DMS 273 treated with DMSO at 0.1 percent for 48 hours (cell line): ENCODE measurements at places on chromosomes 4 and X.

DNA sequence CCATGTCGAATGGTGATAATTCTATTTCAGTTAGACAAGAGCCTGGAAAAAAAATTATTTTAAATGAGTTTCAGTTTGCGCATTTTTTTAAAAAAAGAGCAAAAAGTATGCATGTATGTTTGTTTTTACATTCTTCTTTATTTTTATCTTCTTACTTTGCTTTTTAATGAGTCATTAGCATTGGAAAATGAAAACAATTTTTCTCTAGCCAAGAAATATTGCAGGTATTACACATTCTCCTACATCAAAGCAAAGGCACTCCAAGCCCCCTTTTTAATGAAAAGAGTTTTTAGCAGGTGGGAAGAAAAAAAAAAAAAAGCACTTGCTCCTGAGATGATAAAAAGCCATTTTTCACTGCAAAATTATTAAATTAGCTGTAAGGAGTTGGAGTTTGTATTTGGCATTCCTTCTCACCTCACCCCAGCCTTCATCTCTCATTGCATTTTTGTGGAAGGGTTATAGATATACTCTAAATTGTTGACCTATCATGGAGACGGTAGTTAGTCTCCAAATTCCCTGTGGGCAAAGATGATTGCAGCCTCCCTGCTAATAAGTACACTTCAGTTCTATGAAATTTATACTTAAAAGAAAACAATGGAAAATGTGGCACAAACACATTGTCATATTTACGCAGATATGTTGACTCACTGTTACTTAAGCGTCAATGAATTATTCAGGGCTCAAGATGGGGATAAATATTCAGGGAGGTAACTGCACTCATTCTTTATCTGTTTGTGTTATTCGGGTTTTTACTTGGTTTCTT, 43.8 kb downstream of the PALLD start:
- DNase-seq = no peak

GRCh38 chr4:148353571-148353970, 88.6 kb downstream of the NR3C2 start:
- DNase-seq = no peak

DNA sequence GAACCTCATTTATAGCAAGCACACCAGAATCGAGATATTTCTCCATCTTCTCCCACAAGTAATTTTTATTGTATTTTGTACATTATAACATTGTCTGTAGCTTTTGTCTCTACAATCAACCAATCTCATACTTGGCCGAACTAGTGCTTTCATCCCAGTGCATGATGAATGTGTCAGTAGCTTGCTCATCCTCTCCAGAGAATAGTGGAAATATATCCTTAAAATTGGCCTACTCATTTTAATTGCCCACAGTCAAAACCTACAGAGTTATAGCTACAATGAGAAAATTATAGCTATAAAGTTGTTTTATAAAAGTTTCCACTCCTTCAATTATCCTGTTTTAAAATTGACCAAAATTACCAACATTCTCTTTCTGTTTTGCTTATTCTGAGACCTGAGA, 103.8 kb downstream of the MAPK10 start:
- no peak for DNase-seq

GRCh38 chr4:75099321-75099720, 166.4 kb downstream of the PARM1 start:
- no peak for DNase-seq

DNA sequence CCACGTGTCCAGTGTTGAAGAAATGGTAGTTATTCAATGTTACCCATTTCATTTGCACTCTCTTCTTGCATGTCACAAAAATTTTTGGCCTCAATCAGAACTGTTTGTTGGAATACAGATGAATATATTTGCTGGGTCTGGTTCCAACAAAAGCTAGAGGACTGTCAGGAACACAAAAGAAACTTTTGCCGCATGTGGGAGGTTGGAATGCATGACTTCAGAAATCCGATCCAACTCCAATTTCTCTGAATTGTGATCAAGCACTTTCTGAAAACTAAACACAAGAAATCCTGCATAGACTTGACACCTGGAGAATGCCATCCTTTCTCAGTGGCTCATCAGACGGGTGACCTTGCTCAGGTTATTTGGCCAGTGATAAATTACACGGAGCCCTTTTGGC, 15.4 kb downstream of the SETD7 start:
- DNase-seq = no peak

GRCh38 chrX:136497556-136498052, at the start of gene HTATSF1:
TSS of gene HTATSF1 (plus strand) at chrX:136497592. CDS start at chrX:136497685, 93 bp downstream.
- DNase-seq = no peak

GRCh38 chrX:125089761-125090445, 229.8 kb upstream of the TEX13C start:
- no peak for DNase-seq

GRCh38 chrX:107107459-107107858, 11.2 kb downstream of the RBM41 start:
- no peak for DNase-seq

GRCh38 chr4:153008578-153009199, 72.6 kb downstream of the FHDC1 start:
- DNase-seq = no peak

- DNase-seq = no peak
Observed at GRCh38 chr4:9845791-9846493, 64.5 kb downstream of the DRD5 start.

GRCh38 chrX:129609395-129609794, 45.4 kb downstream of the APLN start:
- no peak for DNase-seq

GRCh38 chr4:69936566-69936965, 5.7 kb downstream of the CSN1S1 start:
- DNase-seq = no peak

GRCh38 chr4:62835631-62836030, 1573.6 kb downstream of the TECRL start:
- DNase-seq = no peak

DNA sequence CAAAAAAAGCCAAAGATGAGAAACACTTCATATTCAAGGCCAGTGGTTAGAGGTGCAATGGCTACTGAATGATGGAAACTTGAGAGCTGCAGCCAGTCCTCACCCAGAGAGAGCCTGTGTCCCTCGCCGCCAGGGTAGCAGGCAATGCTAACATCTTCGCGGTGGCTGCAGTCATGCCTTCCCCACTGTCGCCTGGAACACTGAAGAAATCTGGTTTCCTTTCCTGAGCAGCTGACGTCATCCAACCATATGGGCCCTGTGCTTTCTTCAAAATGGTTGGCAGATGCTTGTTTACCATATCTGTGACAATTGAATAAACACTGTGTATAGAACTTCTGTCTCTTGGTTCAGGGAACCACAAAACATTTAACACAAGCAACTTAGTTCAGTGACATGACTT, 39.7 kb downstream of the PRSS12 start:
- DNase-seq = peak; percentile 11

DNA sequence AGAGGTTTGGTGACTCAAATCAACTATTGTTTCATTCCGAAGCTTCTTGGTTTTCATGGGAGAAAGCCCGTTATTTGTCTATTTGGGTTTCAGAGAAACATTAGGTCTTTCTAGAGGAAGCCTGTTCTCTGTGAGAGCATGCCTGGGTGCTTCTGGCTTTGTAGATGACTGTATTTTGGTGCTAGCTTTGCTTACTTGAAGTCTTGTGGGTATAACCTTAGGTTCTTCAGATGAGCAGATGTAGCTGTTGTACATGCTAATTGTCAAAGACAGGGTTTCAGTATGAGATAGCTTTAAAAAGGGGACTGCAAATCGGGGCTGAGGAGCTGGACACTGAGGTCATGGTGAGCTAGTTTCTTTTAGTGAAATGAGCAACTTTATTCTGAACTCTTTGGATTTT, 7.9 kb upstream of the STOX2 start:
- DNase-seq = no peak

DNA sequence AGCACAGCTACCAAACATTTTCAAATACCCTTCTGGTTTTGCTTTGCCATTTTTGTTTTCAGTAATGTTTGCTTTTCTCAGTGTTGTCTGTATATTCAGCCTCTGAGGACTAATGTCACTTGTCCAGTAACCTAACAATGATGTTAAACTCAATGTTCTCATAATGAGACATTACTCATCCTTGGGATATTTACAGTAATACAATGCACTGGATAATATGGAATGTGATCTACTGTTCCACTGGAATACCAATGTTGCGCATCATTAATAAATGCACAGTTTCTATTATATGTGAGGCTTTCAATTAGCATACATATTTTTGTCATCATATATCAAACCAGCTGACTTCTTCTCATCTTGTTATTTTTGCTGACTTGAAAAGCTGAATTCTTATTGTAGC, 259.1 kb downstream of the SH2D1A start:
- DNase-seq = no peak

GRCh38 chr4:131488772-131489171, 1660.3 kb upstream of the PCDH10 start:
- no peak for DNase-seq

DNA sequence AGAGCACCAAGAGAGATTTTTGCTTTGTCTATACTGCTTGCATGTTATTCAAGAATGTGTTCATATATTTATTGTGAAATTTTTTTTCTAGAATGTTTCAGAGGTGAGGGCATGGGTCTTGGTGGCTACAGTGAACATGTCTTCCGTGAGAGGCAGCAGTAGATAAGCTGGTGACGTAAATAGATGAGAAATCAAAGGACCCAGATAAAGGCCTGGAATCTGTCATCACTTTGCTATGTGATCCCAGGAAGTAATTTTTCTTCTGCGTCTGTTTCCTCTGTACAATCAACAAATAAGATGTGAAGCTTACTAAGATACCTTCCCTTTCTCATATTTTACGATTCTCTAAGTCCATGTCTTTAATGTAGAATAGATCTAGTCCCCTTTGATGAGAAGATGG, 129.1 kb downstream of the COL4A6 start:
- DNase-seq = no peak

DNA sequence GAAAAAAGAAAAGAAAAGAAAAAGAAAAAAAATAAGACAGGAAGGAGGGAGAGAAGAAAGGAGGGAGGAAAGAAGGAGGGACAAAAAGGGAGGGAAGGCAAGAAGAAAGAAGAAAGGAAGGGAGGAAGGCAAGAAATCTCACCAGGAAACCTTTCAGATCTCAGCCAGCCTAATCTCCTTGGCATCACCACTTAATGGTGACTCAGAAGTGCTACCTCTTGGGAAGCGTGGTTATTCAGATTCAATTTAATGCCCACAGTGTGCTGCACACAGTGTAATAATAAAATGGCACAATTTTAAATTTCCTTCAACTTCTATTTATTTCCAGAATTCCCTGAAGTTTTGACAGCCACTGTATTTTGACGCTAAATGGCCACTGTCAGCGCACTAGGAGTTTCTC, 50.3 kb downstream of the DKK2 start:
- DNase-seq = no peak

GRCh38 chr4:124135409-124135813, 577.1 kb downstream of the ANKRD50 start:
- DNase-seq = no peak

GRCh38 chr4:101158134-101158482, 189.2 kb downstream of the PPP3CA start:
- DNase-seq = no peak
